Stimulated activated CD8-positive, alpha-beta memory T cell treated with anti-CD3 and anti-CD28 coated beads, Interleukin-7, amount 100 ng/mL, for 1 hour (primary cell): ENCODE measurements at places on chromosomes 3 and 15.

- no peak for DNase-seq
Observed at GRCh38 chr3:36182024-36182423, 198.3 kb upstream of the STAC start.

GRCh38 chr3:194941360-194941955 is 255.8 kb downstream of the FAM43A start:
- no peak for DNase-seq

DNA sequence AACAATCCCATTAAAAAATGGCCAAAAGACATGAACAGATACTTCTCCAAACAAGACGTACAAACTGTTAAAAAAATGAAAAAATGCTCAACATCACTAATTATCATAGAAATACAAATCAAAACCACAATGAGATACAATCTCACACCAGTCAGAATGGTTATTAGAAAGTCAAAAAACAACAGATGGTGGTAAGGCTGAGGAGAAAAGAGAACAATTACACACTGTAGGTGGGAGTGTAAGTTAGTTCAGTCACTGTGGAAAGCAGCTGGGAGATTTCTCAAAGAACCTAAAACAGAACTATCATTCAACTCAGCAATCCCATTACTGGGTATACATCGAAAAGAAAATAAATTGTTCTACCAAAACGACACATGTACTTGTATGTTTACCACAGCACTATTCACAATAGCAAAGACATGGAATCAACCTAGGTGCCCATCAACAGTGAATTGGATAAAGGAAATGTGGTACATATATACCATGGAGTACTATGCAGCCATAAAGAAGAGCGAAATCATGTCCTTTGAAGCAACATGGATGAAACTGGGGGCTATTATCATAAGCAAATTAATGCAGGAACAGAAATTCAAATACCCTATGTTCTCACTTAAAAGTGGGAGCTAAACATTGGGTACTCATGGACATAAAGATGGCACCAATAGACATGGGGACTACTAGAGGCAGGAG is 51.5 kb downstream of the MYO1E start:
- DNase-seq: no peak

- no peak for DNase-seq
Observed at GRCh38 chr3:147388700-147389580, 17.4 kb downstream of the ZIC4 start.

GRCh38 chr15:43872416-43873020 is 45.7 kb downstream of the WDR76 start:
- DNase-seq: no peak

GRCh38 chr3:192372616-192373015 is 354.7 kb downstream of the FGF12 start:
- no peak for DNase-seq

GRCh38 chr3:141642215-141642614 is 95.9 kb upstream of the RNF7 start:
- DNase-seq: no peak

- DNase-seq: no peak
Observed at GRCh38 chr15:67101911-67102598, 36.7 kb downstream of the SMAD3 start.

DNA sequence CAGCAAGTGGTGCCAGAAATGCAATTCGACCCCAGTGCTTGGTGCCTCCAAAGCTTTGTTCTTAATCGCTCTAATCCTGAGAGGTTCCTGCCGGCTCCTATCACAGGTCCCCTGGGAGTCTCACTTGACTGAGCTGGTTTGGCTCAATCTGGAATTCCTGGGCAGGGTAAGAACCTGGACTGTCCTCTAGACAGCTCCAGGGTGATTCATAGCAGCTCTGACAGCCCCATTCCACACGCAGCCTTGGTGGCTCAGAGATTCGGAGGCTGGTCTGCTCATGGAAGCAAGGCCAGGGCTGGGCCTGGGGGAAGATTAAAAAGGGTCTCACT is 37.9 kb downstream of the MYO5C start:
- DNase-seq: no peak

- no peak for DNase-seq
Observed at GRCh38 chr3:126131881-126132750, 48.2 kb upstream of the SLC41A3 start.

GRCh38 chr3:55723653-55724406 is 236.7 kb upstream of the WNT5A start:
- DNase-seq: no peak
